ENCODE measurements at places on chromosomes 6 and 20.

DNA sequence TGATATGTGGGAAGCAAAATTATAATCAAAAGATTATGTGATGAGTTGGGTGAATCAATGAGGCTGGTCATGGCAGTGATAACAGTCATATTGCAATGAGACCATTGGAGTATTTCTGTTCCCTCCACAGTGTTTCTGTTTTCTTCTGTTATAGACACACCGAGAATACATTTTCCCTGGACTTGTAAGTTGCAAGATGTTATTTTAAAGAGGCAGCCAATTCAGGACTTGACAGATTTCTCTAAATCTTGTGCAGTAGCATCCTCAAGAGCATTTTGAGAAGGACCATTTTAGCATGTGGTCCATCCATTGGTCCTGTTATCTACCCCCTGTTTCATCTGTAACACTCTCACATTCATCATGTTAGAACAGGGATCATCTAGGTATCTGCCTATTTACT is 55.6 kb downstream of the NKAIN2 start:
- no peak for DNase-seq

GRCh38 chr6:115896538-115897129 is 164.1 kb downstream of the FRK start:
- peak; percentile 47 for DNase-seq

GRCh38 chr6:64732888-64733287 is 974.1 kb downstream of the EYS start:
- no peak for DNase-seq

- no peak for DNase-seq
Measured at GRCh38 chr6:31903957-31904356, 2.1 kb upstream of the ZBTB12 start.

DNA sequence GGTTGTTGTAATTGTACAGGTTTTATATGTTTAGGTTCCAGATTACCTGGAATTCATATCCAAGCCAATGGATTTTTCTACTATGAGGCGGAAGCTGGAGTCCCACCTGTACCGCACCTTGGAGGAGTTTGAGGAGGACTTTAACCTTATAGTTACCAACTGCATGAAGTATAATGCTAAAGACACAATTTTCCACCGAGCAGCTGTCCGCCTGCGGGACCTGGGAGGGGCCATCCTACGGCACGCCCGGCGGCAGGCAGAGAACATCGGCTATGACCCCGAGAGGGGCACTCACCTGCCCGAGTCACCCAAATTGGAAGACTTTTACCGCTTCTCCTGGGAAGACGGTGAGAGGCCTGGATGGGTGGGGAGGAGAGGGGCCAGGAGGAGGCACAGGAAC is 13.6 kb downstream of the BRPF3 start:
- DNase-seq = no peak

GRCh38 chr20:59731376-59731775 is 127.0 kb downstream of the PHACTR3 start:
- no peak for DNase-seq

- DNase-seq = no peak
Measured at GRCh38 chr6:38187811-38188590, 368.5 kb downstream of the ZFAND3 start.

GRCh38 chr6:165426892-165427291 is 117.5 kb upstream of the C6orf118 start:
- DNase-seq = no peak

GRCh38 chr20:44643596-44644229 is 7.8 kb downstream of the ADA start:
- peak; percentile 85 for DNase-seq

- DNase-seq = no peak
Measured at GRCh38 chr6:71317441-71317840, 28.8 kb downstream of the OGFRL1 start.

GRCh38 chr6:137806914-137807682 is 60.0 kb upstream of the TNFAIP3 start:
- DNase-seq = no peak

- peak; percentile 89 for DNase-seq
Measured at GRCh38 chr6:43096451-43097097, 20.5 kb downstream of the PTK7 start.

GRCh38 chr6:35954333-35954732 is 33.4 kb upstream of the SRPK1 start:
- DNase-seq = no peak

- peak; percentile 9 for DNase-seq
Measured at GRCh38 chr6:83592770-83593394, 80.5 kb downstream of the PRSS35 start.

GRCh38 chr6:28988536-28989311 is 16.4 kb downstream of the ZNF311 start:
- DNase-seq = peak; percentile 85

- no peak for DNase-seq
Measured at GRCh38 chr6:45595010-45595851, 217.5 kb upstream of the SUPT3H start.

DNA sequence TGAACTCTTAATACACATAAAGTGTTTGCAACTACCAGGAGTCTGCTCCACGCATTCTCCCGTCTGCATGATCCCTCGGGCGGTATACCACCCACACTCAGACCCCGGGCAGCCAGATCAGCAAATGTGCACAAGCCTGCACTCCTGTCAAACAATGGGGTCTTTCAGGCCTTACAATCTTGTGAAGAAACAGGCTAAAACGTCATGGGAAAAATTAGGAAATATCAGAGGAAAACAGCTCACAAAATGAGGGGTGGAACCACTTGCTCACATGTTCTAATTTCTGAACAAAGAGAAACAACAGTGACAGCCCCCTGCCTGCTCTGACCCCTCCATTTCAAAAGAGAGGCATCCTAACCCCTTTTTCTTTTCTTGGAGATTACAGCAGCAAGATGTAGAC is 69.4 kb downstream of the BACH2 start:
- no peak for DNase-seq

DNA sequence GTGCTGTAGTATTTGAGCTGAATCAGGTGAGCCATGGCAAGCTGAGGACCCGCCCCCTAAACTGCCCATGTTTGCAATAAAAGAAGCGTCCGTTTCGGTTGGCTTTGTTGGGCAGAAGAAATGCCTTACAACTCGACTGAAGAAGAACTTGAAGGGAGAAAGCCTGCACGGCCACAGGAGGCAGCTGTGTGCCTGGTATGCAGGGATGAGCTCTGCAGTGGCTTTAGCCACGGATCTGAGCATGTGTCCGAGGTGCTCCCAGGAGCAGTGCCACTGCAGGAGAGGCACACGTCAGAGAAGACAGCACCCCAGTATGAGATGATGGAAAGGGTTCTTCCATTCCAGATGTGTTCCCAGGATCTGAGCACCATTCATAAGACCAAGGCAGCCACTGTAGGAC is 23.5 kb downstream of the KIZ start:
- no peak for DNase-seq

DNA sequence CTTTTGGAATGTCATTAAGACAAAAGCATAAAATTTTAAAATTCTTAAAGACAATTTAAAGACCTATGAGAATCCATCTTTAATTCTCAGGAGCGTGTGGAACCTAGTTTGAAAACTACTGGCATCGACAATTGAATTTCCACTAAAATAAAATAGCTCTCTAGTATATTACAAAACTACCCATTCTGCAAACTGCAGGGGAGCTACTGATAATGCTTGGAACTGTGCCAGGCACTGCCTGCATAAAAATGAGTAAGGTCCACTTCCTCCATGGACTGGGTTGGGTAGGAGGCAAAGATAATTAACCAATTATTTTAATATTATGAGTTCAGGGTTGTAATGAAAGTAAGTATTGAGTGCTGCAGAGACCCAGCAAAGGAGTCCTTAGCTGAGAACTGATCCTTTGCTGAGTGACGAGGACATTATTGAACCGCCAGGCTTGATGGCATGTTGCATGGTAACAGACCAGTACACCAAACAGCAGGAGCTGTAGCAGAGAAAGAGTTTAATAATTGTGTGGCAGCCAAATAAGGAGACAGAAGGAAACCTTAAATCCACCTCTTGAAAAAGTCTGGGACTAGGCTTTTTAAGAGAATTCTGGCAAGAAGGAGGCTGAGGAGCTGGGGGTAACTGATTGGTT is 261.3 kb downstream of the ESR1 start:
- no peak for DNase-seq

DNA sequence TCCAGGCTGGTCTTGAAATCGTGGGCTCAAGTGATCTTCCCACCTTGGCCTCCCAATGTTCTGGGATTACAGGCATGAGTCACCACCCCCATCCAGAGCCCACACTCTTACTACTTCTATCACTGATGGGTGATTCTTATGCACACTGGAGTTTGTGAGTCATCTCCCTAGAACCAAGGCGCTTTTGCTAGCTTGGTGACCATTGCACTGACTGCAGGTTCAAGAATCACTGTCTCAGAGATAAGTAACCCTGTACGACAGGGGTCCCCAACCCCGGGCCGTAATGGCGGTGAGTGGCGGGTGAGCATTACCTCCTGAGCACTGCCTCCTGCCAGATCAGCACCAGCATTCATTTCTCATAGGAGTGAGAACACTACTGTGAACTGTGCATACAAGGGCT is 118.8 kb downstream of the MAP3K7 start:
- DNase-seq = peak; percentile 72

DNA sequence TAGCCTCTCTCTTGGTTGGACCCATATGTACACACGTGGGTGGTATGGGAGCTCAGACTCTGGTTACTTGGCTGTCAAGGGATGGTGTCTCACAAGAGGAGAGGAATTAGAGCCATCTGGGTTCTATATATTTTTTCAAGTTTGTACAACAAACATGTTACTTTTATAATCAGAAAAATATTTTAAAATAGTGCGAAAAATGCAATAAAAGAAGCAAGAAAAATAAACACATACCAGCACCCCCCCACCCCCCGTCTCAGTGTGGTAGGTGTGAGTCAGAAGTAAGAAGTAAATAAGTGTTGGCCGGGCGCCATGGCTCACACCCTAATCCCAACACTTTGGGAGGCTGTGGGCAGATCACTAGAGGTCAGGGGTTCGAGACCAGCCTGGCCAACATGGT is 2.1 kb upstream of the TIAM2 start:
- peak; percentile 74 for DNase-seq

- DNase-seq = peak; percentile 91
Measured at GRCh38 chr6:83067448-83068439, at the start of gene DOP1A. Gene DOP1A, plus strand, starts transcription at chr6:83067671. Its CDS starts 29,307 bp downstream, at chr6:83096978.

GRCh38 chr6:28082939-28083338 is 2.6 kb downstream of the ZNF165 start:
- no peak for DNase-seq

DNA sequence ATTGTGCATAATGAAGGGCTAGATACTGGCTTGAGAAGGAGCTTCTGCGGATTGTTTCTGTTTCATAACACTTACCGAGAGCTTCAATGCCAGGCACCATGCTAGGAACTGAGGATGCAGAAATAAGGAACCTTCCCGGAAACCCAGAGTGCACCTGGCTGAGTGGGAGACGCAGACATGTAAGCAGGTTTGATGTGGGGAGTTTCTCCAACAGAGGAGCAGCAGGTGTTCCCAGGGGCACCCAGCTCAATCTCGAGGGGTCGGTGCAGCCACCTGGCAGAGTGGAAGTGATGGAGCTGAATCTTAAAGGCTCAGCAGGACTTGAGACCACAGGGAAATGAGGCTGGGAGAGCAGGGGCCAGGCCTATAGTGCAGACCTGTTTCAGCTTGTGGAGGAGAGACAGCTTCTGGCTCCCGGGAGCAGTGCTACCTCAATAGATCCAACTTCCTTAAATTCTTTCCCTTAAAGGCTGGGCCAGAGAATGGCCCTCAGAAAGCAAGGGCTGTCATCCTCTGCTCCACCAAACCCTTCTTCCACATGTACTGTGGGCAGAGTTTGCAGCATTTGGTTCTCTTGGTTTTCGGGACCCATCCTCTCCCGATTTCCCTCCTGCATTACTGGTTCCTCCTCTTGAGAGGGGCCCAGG is 27.8 kb upstream of the SRC start:
- no peak for DNase-seq

- DNase-seq = no peak
Measured at GRCh38 chr6:161166677-161167076, 107.2 kb downstream of the AGPAT4 start.

DNA sequence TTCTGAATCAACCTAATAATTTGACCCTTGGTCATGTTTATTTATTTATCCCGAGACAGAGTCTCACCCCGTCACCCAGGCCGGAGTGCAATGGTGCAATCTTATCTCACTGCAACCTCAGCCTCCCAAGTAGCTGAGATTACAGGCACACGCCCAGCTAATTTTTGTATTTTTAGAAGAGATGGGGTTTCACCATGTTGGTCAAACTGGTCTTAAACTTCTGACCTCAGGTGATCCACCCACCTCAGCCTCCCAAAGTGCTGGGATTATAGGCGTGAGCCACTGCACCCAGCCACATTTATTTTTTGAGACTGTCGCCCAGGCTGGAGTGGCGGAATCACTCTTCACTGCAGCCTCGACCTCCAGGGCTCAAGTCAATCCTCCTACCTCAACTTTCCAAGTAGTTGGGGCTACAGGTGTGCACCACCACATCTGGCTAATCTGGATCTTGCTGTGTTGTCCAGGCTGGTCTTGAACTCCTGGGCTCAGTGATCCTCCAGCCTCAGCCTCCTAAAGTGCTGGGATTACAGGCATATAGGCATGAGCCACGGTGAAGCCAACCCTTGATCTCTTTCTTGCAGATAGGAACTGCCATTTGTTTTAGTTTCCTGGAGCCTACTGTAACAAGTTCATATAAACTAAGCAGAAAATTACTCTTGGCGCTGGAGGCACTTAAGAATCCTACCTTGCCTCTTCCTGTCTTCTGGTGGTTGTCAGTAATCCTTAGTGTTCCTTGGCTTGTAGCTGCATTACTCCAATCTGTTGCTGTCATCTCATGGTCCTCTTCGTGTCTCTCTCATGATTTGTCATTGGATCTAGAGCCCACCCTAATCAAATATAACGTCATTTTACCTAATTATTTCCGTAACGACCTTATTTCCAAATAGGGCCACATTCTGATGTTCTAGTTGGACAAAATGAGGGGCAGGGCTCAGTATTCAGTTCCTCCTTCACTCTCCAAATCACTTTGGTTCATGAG is 2.3 kb downstream of the RPS18 start:
- DNase-seq = no peak

GRCh38 chr6:133891149-133891926 is 2.4 kb downstream of the TCF21 start:
- DNase-seq = peak; percentile 11

DNA sequence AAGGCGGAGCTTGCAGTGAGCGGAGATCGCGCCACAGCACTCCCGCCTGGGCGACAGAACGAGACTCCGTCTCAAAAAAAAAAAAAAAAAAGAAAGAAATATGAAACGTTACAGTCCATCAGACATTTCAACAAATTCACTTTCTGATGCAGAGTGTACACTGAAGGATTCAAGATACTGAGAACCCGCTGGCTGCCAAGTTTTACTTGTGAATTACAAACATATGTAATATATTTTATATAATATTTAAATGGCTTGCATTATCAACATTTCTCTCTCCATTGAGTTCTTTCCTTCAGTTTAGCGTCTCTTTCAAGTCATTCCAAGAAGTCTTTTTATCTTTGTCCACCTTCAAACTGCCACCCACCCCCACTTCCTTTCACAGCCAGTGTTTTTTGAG is 240.9 kb upstream of the RNF217 start:
- DNase-seq = no peak

DNA sequence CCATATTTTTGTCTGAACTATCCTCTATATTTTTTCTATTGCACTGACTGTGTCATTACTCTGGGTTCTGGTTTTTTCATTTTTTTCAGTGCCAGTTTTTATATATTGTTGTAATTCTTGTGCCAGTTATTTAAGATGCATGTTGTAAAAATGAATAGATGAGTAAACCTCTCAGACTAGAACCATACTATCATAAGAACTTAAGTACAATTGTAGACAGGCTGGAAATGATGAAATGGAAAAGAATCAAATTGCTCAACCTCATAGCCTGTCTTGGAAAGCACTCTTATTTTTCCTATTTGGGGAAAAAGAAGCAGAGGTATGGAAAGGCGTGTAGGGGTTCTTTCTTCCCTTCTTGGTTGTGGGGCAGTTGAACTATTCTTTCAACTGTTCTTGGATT is 30.2 kb downstream of the PANK2 start:
- peak; percentile 34 for DNase-seq

GRCh38 chr6:24949020-24949569 is 13.3 kb upstream of the RIPOR2 start:
- no peak for DNase-seq

Data from fibroblast of skin of right biceps (primary cell).